Fibroblast of the conjunctiva (primary cell): ENCODE measurements at places on chromosomes 1 and 21.

- no peak for DNase-seq
Observed at GRCh38 chr1:93357242-93357641, 11.5 kb downstream of the DR1 start.

GRCh38 chr1:178243119-178243518 is 149.2 kb downstream of the RASAL2 start:
- DNase-seq: no peak

DNA sequence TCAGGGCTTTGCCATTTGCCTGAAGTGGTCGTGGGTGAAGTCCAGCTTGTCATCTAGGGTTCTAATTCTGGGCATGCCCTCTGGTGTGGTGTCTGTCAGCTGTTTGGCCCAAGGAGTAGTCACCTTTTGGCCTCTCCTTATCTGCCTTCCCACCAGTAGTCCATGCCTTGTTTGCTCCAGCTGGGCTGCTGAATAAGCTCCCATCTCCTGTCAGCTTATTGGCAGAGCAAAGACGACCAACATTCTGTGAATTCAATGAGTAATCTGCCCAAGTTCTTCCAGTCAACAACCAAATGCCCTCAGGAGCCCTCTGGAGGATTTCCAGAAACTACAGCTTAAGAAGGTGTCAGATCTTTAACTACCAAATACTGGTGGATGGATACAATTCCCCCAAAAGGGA is 7.0 kb downstream of the BCAN start:
- DNase-seq: no peak

DNA sequence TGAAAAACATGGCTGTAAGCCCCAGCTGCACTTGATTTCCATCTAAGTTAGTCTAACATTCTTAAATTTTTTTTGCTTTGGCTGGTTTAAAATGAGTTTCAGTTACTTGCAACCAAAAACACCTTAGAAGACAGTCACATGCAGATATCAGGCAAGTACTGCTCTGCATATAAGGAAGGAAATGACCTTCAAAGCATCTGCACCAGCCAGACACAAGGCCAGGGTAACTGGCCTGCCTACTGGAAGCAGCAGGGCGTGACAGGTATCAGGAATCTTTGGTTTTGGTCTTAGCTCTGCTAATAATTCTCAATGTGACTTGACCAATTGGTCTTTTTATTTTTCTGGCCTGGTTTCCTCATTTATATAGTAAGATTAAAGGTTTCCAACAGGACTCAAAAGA is 33.5 kb downstream of the SCYL3 start:
- DNase-seq: no peak

DNA sequence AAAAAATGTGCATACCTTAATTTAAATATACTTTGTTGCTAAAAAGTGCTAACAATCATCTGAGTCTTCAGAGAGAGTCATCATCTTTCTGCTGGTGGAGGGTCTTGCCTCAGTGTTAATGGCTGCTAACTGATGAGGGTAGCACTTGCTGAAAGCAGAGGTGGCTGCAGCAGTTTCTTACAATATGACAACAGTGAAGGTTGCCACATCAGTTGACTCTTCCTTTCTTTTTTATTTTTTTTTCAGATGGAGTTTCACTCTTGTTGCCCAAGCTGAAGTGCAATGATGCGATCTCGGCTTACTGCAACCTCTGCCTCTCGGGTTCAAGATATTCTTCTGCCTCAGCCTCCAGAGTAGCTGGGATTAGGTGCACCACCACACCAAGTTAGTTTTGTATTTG is 2.6 kb upstream of the CFAP45 start:
- no peak for DNase-seq

GRCh38 chr1:113874012-113874879 is 2.7 kb upstream of the PTPN22 start:
- DNase-seq: no peak

DNA sequence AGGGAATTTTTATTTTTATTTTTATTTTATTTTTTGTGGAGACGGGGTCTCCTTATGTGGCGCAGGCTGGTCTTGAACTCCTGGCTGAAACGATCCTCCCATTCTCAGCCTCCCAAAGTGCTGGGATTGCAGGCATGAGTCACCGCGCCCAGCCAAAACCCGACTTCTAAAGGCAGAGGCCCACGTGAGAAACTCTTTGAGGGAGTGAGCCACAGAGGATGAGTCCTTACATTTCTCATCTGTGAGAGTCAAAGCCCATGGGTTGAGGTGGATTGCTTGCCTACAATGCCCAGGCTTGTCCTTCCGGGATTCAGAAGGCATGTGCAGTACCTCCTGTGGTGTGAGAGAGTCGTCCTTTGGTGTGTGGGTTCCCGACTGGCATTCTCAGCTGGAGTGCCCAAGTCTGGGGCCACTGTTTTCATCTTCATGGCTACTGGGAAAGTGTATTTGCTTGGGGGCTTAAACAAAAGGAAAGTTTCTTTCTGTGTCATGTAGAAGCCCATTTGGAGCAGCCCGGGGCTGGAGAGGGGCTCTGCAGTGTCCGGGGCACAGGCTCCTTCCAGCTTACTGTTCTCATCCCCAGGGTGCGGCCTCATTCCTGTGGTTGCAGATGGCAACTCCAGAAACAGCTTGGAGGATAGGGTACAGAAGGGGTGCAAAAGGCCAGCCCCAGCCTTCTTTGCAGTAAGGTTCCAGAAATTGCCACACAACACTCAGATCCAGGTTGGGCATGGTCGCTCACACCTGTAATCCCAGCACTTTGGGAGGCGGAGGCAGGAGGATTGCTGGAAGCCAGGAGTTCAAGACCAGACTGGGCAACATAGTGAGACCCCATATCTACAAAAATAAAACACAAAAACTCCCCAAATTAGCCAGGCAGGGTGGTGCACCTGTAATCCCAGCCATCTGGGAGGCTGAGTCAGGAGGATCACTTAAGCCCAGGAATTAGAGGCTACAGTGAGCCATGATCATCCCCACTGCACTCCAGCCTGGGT is 29.4 kb upstream of the CSF3R start:
- DNase-seq: no peak

GRCh38 chr1:193094112-193094511 is 11.1 kb downstream of the GLRX2 start:
- DNase-seq: no peak

- DNase-seq: no peak
Observed at GRCh38 chr1:10540277-10541005, 65.7 kb downstream of the PEX14 start.

DNA sequence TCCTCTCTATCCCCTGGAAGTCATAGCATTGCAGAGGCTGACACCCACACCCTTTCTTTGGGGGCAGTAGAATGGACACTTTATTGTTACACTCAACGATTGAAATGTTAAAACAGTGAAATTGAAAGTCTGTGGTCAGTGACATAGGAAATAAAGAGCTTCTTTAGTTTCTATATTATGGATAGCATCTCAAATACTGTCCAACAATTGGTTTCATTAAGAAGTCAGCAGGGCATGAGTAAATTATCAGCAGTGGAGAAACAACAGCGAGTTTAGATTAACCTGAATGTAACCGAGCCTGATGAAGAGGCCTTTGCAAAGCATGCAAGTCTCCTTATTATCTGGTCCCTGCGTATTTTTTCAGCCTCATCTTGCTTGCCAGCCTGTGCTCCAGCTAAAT is 350.7 kb downstream of the NTNG1 start:
- DNase-seq: no peak

DNA sequence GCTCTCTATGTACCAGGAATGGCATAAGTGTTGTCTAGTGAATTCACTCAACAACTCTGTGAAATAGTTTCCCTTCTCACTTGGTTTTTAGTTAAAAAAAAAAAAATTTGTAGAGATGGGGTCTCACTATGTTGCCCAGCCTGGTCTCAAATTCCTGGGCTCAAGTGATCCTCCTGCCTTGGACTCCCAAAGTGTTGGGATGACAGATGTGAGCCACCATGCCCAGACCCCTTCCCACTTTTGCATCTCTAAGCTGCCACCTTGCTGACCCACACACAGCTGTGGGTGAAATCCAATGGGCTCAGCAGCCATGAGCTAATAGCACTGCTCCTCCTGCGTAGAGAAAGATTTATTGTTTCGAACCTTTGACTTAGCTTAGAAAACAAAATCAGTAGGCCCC is 33.5 kb downstream of the NEK2 start:
- no peak for DNase-seq

DNA sequence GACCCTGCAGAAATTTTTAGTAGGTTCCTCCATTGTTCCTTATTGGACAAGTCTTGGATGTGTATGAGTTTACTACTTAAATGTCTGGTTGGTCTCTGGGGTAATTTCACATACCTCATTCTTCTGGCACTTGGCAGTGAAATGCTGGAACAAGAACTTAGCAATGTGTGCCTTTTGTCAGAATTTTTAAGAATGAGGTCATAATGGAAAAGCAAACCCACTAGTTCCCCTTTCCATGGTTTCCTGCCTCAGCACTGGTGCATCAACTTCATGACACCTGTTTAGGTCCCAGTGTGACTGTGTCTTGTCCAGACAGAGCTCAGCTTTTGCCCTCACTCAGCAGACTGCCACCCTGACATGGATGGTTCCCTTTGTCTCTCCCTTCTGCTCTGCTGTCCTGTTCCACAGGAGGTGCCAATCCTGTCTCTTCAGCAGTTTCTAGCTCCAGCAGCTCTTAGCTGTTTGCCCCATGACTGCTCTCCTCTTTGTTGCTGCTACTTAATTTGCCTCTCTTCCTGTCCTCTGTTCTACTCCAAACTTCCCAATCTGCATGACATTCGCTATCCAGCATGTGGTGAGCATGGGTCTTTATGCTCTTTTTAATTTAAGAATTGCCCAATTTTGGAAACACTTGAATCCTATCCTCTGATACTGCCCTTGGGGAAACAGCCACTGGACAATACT is 135.6 kb downstream of the CYYR1 start:
- DNase-seq: no peak

- no peak for DNase-seq
Observed at GRCh38 chr1:180228648-180229482, 1.2 kb upstream of the LHX4 start.

DNA sequence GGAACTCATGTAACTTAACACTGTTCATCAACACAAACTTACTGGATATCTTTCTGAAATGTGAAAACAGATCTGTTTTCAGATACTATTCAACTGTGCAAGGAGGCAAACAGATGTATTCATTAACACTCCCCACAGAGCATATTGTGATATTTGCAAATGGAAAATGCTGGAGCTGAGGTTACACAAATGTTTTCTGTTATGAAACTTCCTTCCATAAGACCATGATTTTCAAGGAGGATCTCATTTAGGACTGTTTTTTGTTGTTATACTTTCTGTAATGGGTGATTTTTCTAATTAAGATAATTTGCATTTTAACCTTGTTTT is 56.1 kb downstream of the GABPA start:
- no peak for DNase-seq

DNA sequence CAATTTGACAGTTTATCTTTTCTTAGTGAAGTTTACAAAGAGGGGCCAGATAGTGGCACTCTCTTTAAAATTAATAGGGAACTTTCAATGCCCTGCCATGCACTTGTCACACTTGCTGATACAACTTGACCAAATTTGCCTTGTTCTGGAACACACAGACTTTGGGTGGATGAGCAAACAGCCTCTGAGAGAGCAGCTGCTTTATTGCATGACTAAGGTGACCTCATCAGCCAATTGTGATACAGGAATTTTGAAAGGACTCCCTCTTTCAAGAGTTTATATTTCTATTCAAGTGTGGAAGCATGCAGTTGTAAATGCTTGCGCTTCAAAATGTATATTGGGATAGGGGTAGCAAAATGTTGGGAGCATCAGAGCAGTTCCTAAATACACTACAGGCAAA is 2.1 kb upstream of the RGS1 start:
- DNase-seq: peak; percentile 18

- DNase-seq: no peak
Observed at GRCh38 chr21:45858180-45858579, 123.4 kb upstream of the COL6A1 start.

GRCh38 chr1:36123356-36123755 is 1.7 kb downstream of the COL8A2 start:
- no peak for DNase-seq

DNA sequence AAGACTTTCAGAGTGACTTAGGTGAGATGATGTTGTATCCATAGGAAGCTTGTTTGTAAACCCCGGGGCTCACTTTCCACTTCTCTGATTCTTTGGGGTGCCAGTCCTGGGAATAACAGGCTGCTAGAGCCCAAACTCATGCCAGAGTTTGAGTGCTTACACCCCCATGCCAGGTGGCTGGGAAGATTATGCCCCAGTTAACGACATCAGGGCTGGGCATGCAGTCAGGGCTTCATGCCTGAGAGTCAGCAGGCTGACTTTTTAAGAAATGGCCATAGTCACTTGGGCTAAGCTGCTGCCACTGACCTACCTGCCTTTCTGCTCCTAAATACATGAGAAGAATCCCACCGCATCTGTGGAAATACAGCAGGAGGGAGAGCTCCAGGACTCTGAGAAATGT is 425.6 kb upstream of the VAMP3 start:
- DNase-seq: no peak

DNA sequence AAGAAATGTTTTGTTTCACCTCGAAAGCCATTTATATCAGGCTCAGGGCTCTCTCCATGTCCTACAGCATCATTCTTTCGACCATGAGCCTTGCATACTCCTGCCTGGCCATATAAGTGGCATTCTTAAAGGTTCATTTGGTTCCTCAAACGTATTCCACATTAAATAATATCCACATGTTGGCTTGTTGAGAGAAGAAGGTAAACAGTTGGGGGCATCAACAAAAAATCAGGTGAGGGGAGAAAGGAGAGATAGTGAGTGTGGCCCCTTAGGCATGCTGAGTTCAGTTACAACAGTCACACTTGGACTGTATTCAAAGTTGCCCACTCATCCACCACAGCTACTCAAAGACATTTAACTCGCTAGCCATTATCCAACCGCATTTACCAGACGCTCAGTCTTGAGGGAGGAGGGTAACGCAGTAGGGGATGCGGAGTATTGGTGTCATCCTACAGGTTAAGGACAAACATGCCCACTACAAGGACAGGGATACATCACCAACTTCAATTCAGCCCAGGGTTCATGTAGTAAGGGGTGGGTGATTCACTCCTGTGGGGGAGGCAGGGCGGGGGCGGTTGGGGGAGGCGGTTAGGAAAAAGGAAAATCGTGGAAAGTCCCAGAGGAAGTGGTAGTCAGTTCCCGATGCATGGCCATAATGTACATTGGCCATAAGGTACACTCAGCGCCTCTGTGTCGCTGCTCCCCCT is 1.4 kb downstream of the ZNF697 start:
- DNase-seq: peak; percentile 24

- DNase-seq: no peak
Observed at GRCh38 chr1:1370771-1371300, 4.2 kb downstream of the AURKAIP1 start.

GRCh38 chr1:63787875-63788274 is 14.1 kb downstream of the ROR1 start:
- no peak for DNase-seq

- DNase-seq: no peak
Observed at GRCh38 chr1:69611316-69611715, 43.6 kb downstream of the LRRC7 start.

GRCh38 chr1:184051485-184052193 is at the start of gene TSEN15:
TSS of gene TSEN15 (plus strand) at chr1:184051730. CDS start at chr1:184051756, 26 bp downstream.
- peak; percentile 75 for DNase-seq

- DNase-seq: no peak
Observed at GRCh38 chr1:101221945-101222429, 14.8 kb upstream of the S1PR1 start.

GRCh38 chr1:101307985-101308689 is 71.3 kb downstream of the S1PR1 start:
- no peak for DNase-seq

- no peak for DNase-seq
Observed at GRCh38 chr1:219639876-219640577, 27.1 kb upstream of the ZC3H11B start.
